ENCODE measurements at places on chromosomes 7 and 10.

- DNase-seq = no peak
Measured at GRCh38 chr7:133458688-133459087, 205.8 kb downstream of the EXOC4 start.

GRCh38 chr7:6461946-6462550 is 14.3 kb upstream of the DAGLB start:
- DNase-seq = no peak

DNA sequence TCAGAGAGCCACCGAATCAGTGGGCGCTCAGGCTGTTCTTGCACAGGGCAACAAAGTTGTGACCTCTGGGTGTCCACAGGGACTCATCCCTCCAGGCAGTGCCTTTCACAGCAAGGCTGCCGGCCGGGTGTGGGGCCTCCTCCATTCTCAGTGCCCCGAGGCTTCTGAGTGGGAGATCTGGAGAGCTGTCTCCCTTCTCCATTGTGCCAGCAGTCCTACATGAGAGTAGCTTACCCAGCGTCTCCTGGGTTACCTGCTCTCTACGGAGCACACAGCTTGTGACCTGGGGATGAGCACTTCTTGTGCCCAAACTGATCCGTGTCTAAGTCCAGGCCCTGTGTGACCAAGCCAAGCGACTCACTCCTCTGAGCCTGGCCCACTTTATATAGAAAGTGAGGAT is 240.9 kb upstream of the GRB10 start:
- no peak for DNase-seq

DNA sequence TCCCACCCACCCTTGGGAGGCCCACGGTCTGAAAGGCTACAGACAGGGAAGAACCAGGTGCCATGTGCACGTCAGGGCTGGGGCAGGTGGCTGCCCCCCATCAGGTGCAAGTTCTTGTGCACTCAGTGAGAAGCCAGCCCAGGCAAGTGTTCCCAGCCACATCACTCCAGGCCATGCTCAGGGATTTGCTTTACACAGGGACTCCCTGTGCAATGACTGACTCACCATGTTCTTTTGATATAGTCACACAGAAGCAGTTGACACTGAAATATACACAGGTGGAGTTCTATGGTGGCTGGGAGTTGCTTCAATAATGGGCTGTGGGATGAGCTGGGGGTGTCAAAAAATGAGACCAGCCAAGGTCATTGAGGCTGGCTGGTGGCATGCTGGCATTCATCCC is 8.0 kb upstream of the CHST15 start:
- DNase-seq = no peak
